ENCODE measurements at places on chromosomes 12 and 14. TPM values are rescaled to one million over a fixed set of nuclear protein-coding genes. Genes with fewer than 3 reads are reported as not detected.

The NFATC4 gene
- total RNA-seq: 10.8 TPM

The CKAP4 gene
- total RNA-seq: 44.3 TPM

The ZDHHC22 gene
- 5.6 TPM for total RNA-seq

DNA sequence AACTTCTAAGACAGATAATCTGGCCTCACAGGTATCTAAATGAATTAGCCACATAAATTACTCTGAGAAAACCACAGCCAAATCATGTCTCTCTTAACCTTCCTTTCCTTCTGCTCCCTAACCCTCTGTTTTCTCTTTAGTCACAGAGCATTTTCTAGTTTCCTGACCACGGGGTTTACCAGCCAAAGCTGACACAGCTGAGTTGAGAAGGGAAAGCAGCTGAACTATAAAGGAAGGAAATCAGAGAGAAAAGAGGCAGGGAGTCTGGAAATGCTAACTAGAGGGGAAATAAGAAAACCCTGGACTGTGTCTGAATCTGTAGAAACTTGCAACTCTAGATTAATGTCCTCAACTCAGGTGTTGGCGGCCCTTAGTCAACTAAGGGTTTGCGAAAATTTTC lies 24.4 kb downstream of the ANKS1B start:
- DNase-seq: peak; percentile 37
- H3K27ac ChIP-seq: no peak overlapping the region
- no peak overlapping the region for H3K4me3 ChIP-seq
- no peaks in the 10 kb centered on the region for H3K27me3 ChIP-seq
- no peaks in the 10 kb centered on the region for H3K36me3 ChIP-seq

The KLRD1 gene
- total RNA-seq: 0.83 TPM

DNA sequence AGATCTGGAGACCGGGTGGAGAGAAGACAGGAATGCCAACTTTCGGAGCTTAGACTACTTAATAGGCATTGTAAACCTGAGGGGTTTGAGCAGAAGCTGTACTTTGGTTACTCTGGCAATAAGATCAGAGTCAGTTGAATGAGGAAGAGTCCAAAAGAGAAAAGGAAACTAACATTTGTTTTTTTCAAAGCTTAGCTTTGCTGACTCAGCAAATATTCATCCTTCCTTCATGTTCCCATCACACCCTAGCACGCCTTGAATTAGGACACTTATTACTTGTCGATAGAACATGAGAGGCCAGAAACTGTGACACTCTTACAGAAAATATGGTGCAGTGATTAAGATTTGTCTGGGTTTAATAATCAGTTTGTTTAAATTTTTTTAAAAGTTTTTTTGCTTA lies 266.9 kb upstream of the ATP2B1 start:
- no peak overlapping the region for H3K27ac ChIP-seq
- no peak for DNase-seq
- no peaks in the 10 kb centered on the region for H3K4me1 ChIP-seq
- no peak overlapping the region for H3K4me3 ChIP-seq
- no peaks in the 10 kb centered on the region for H3K36me3 ChIP-seq

- no peaks in the 10 kb centered on the region for H3K27me3 ChIP-seq
- H3K36me3 ChIP-seq: no peaks in the 10 kb centered on the region
- DNase-seq: no peak
- H3K4me1 ChIP-seq: no peaks in the 10 kb centered on the region
- H3K4me3 ChIP-seq: no peak overlapping the region
These were observed 13.0 kb upstream of the OR6J1 start for GRCh38 chr14:22656945-22657731.

DNA sequence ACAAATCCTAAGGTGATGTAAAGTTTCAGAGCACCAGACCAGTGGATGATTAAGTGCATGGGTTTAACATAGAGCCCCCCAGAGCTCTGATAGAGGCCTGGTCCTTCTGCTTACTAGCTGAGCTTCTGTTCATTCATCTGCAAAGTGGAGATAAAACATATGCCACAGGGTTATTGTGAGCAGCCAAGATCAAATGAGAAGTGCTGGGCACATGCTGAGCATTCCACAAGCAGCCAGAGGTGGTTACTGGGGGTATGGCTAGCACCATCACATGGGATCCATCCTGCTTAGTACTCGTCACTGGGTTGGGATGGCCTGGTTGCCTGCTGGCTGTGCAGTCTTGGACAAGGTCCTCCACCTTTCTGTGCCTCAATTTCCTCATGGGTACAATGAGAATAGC lies 18.0 kb upstream of the SMUG1 start:
- DNase-seq: no peak
- peaks cover 8% of the 10 kb centered on the region for H3K4me1 ChIP-seq
- no peak overlapping the region for H3K4me3 ChIP-seq
- no peaks in the 10 kb centered on the region for H3K27me3 ChIP-seq

DNA sequence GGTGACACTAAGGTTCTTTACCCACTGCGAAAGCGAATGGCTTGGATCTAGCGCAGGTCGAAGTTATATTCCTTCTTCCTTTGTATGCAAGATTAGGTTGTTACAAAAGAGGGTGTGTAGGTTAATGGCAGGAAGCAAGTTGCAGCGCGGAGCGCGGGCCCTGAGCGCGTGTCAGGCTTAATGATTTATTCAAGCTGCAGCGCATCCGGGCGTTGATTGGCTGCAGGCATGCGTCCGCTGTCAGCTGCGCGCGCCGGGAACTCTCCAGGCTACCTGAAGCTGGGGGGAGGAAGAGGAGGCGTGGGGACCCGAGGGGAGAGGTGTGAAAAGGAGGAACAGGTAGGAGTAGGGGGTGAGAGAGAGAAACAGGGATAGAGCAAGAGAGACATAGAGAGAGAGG lies 7.4 kb downstream of the ASCL1 start:
- peak; percentile 87 for DNase-seq
- no peaks in the 10 kb centered on the region for H3K36me3 ChIP-seq
- peak overlapping the region; percentile 36 for H3K4me3 ChIP-seq
- peak overlapping the region; percentile 81 for H3K27ac ChIP-seq
- peaks cover 32% of the 10 kb centered on the region for H3K27me3 ChIP-seq
- peaks cover 36% of the 10 kb centered on the region for H3K4me1 ChIP-seq

The STYK1 gene
- total RNA-seq: 3.0 TPM

DNA sequence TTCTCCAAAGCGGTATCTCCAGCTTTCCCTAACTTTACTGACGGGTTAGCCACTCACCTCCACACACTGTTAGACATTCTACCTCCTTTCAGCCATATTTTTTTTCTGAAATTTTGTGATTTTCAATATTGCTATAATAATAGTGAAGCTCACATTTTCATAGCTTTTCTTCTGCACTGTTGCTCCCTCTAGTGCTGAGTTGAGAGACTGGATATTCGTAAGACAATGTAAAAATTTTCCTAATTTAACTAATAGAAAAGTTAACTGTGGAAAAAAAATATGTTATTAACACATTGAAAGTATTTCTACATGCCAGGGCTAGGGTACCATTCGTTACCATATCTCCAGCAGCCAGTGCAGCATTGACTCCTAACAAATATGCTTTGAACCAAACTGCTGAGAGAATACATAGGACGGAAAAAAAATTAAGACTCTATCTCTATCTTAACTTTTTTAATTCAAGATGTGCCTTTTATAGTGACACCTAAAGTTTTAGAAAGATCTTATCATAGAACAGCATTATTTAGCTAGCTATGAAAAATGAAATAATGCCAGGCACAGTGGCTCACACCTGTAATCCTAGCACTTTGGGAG lies 48.7 kb upstream of the ABCC9 start:
- H3K36me3 ChIP-seq: no peaks in the 10 kb centered on the region
- H3K4me3 ChIP-seq: no peak overlapping the region
- no peaks in the 10 kb centered on the region for H3K27me3 ChIP-seq
- H3K27ac ChIP-seq: no peak overlapping the region
- DNase-seq: no peak
- H3K4me1 ChIP-seq: no peaks in the 10 kb centered on the region

The MAP3K12 gene
- 40.1 TPM for total RNA-seq

DNA sequence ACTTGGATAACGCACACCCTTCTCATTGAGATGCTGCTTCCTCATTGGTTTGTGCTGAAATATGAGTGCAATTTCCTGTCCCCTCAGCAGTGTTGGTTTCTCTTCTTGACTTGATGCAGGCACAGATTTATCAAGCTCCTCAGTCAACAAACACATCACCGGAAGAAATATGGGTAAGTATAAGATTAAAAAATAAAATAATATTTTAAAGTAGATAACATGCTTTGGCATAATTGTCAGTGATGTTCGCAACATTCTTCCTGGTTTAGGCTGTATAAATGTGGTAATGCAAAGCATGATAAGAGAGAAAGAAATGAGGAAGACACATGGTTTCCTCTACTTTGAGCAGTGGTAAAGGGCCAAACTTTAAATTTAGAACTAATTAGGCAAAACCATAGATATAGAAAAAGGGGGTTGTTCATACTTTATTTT lies at the start of gene GPR65:
GPR65 (plus strand) TSS at position 86 of the 432 bp plus-strand sequence. CDS start 5,713 bp downstream, outside the sequence.
- no peak for DNase-seq
- H3K4me1 ChIP-seq: no peaks in the 10 kb centered on the region
- H3K4me3 ChIP-seq: no peak within 1 kb of the TSS
- H3K27ac ChIP-seq: no peak within 1 kb of the TSS
- no peaks in the 10 kb centered on the region for H3K27me3 ChIP-seq

The TAS2R7 gene
- total RNA-seq: 0.33 TPM

The SMOC1 gene
- total RNA-seq: 52.2 TPM

GRCh38 chr12:99611117-99611516 lies 36.4 kb upstream of the GARIN6 start:
- H3K4me1 ChIP-seq: no peaks in the 10 kb centered on the region
- no peaks in the 10 kb centered on the region for H3K36me3 ChIP-seq
- no peak overlapping the region for H3K27ac ChIP-seq
- H3K27me3 ChIP-seq: no peaks in the 10 kb centered on the region
- no peak overlapping the region for H3K4me3 ChIP-seq

DNA sequence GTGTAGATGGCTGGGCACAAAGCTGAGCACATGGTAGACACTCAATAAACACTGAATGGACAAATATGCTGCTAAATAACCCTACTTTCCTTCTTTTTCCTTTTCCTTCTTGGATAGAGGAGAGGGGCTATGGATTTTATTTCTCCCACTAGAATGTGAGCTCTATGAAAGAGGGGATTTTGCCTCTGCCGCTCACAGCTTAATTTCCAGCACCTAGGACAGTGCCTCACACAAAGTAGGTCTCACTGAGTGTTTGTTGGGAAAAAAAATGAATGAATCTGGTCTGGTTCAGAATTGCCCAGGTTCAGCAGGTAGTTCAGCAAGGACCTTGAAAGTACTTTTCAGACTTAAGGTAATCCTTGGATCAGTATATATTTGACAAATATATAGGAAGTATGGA lies 65.5 kb downstream of the WSCD2 start:
- H3K4me1 ChIP-seq: peaks cover 14% of the 10 kb centered on the region
- H3K27me3 ChIP-seq: no peaks in the 10 kb centered on the region
- no peak overlapping the region for H3K4me3 ChIP-seq
- peaks cover 5% of the 10 kb centered on the region for H3K36me3 ChIP-seq

The SLC39A9 gene
- total RNA-seq: 109 TPM

GRCh38 chr12:107169200-107169599 lies 75.9 kb upstream of the CRY1 start:
- H3K4me3 ChIP-seq: no peak overlapping the region
- no peaks in the 10 kb centered on the region for H3K4me1 ChIP-seq
- no peak for DNase-seq
- H3K36me3 ChIP-seq: no peaks in the 10 kb centered on the region
